Posterior vena cava (tissue), 2 donors: ENCODE measurements at places on chromosomes 1 and 21. TPM values are rescaled to one million over a fixed set of nuclear protein-coding genes. Genes with fewer than 3 reads are reported as not detected.

The ADAM30 gene
- total RNA-seq: not detected

The ZNF593OS gene
- not detected for total RNA-seq

The REN gene
- total RNA-seq: not detected

The BSDC1 gene
- 42.5 TPM for total RNA-seq

The ST6GALNAC3 gene
- total RNA-seq: 12.9 TPM

The LRRC39 gene
- total RNA-seq: 0.71 TPM

The INKA2 gene
- total RNA-seq: 12.4 TPM
